Stimulated activated CD4-positive, alpha-beta T cell treated with anti-CD3 and anti-CD28 coated beads, TNF-alpha, amount 100 ng/mL, for 24 hours (primary cell): ENCODE measurements at places on chromosomes 13 and 19.
A peak's percentile ranks its signal among the peaks of the same experiment; 100 is the strongest.

GRCh38 chr13:20709782-20710181, 6.3 kb downstream of the IL17D start:
- DNase-seq, result no peak

DNA sequence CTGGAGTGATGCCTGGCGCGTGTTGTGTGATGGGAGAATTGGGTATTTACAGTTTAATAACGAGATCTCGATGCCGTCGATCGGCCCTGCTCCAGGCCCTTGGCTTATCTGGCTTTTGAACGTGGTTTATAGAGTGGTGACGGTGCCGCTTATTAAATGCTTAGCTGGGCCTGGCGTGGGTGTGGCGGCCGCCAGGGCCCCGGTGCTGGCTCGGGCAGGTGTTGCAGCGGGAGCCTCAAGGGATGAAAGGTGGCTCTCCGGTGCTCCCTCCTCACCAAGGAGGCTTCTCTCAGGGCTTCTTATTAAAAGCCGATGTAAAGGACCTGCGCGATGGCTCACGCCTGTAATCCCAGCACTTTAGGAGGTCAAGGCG, 173.8 kb downstream of the KDM4B start:
- no peak for DNase-seq

GRCh38 chr13:33259296-33259695, 26.3 kb downstream of the STARD13 start:
- DNase-seq, result no peak

DNA sequence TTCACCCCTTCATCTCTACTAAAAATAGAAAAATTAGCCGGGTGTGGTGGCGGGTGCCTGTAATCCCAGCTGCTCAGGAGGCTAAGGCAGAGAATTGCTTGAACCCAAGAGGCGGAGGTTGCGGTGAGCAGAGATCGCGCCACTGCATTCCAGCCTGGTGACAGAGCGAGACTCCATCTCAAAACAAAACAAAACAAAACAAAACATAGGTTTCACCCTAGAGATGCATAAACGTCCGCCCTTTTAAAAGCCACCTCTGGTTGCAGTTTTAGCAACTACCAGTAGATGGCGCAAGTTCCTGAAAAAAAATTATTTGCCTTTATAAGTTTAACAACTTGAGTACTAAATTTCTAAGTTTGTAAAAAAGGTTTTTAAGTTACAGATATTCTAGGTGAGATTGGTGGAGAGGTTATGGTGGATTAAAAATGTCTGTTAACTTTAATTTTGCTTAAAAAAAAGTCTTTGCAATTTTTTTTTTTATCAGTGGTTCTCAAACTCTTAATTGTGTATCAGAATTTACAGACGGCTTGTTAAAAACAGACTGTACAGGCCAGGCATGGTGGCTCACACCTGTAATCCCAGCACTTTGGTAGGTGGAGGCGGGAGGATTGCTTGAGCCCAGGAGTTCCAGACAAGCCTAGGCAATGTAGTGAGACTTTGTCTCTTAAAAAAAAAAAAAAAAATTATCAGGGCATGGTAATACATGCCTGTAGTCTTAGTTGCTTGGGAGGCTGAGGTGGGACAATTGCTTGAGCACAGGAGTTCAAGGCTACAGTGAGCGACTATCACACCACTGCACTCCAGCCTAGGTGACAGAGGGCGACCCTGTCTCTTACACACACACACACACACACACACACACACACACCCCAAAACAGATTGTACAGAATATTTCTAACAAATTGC, 42.1 kb downstream of the NAA16 start:
- DNase-seq, result no peak

- no peak for DNase-seq
Observed at GRCh38 chr19:4916292-4917082, 7.2 kb downstream of the UHRF1 start.

DNA sequence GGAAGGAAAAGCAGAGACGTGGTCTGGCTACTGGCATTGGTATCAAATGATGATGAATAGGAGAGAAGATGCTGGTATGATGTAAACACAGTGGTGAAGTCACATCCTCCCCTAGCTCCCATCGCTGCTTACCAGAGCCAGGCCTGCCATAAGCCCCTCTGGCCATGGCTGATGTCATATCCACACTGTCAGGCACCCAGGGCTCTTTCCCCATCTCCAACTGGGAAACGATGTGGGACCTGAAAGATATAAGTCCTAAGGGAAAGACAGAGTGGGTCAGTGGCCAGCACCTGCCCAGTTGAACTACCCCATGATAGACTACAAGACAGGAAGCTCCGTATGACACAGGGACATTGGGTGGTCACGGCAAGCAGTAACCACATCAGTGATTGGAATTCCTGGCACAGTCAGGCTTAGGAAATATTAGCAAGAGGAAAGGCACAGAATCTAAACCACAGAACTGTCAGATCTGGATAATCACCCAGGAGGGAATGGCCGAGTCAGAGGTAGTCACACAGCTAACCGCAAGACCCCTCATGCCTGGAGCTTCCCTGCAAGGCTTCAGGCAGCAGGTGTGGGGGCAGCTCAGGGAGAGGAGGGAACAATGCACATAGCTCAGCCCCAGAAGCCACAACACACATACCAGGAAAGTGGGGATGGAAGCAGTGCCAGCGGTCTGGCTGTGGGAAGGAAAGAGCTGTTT, 3.8 kb downstream of the ZNF792 start:
- no peak for DNase-seq

- no peak for DNase-seq
Observed at GRCh38 chr13:73998631-73999030, 135.6 kb downstream of the KLF12 start.

DNA sequence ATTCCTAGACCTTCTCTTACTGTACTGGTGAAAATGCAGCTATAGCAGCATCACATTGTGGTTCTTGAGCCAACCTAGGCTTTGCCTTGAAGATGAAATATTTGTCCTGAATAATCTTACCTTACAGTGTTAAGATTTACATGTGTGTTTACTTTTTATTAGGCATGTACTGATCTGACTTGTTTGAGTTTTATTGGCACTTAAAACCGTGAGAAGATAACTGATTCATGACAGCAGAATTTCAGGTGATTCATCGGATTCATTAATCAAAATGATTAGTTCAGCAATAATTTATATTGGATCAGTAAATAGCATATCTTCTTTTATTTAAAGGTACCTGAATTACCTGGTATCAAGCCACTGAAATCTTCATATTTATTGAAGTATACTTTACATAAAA, 296.3 kb downstream of the KLF5 start:
- DNase-seq, result no peak

DNA sequence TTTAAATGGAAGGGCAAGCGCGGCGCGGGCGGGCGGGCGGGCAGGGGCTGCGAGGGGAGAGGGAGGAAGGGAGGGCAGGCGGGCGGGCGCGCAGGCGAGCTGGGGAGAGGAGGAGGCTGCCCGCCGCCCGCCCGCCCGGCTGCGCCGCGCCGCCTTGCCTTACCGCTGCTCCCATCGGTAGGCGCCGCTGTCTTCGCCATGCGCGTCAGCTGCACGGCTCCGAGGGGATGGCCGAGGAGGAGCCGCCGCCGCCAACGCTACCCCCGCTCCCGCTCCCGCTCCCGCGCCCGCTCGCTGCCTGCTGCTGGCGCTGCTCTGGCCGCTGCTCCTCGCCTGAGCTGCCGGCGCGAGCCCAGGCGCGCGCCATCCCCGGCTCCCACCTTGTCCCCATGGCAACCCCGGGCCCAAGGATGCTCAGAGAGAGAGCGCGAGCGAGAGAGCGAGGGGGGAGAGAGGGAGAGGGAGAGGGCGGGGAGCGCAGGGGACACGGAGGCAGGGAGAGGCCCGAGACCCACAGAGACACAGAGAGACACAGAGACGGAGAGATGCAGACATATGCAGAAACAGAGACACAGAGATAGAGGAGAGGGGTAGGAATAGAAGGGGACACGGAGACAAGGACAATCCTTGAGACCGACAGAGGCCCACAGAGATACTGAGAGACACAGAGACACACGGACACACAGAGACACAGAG, 40.3 kb downstream of the DEDD2 start:
- DNase-seq, result peak; percentile 78

DNA sequence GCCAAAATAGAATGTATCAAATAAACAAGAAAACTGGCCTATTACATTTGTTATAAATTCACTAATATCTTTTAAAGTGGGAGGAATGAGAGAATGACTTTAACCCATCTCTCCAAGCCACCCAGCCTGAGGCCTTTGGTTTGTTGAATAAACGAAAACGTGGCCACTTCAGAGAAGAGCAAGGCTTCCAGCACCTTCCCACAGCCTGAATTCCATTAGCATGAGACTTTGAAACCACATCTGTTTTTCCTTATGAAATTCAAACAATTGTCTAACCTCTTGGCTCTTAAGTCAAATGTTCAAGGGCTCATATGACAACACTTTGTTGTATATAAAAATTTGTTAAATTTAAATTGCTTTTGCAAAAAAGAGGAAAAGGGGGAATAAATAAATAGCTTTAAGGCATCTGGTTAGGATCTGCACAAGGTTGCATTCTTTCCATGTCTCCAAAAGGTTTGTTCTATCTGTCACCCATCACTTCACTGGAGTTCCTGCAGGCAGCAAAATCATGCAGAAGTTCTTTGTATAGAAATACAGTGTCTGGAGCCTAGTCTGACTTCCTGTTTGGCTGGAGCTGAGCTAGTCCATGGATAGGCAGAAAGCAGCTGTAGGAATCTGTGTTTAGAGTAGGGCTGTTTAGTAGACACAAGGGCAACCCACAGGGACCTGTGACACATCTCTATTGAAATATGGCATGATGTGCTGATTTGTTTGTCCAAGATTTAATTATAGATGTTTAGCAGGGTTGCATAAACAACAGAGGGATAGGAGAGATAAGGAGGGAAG, 502.3 kb downstream of the KCTD12 start:
- no peak for DNase-seq

- no peak for DNase-seq
Observed at GRCh38 chr19:524062-524674, 7.4 kb upstream of the CDC34 start.

GRCh38 chr19:15280915-15281683, 48.9 kb upstream of the EPHX3 start:
- no peak for DNase-seq

GRCh38 chr13:51370116-51370515, 30.6 kb downstream of the SERPINE3 start:
- DNase-seq, result no peak

- no peak for DNase-seq
Observed at GRCh38 chr19:29962793-29963192, 20.8 kb downstream of the URI1 start.

DNA sequence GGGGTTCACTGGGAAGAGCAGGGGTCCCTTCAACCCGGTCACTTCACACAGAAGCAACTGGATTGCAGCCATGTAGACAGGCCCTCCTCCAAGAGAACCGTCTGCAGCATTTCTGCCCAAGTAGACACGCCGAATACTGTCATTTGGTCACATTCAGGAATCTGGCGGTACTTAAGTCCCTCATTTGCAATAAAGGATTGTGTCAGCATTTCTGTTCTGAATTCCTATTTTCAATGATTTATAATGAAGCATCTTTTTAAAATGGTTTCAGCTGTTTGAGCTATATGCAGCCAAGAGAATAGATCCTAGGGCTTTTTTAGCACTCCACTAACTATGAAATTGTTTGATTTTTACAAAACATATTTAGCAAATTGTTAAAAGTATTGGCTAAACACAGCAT, 143.5 kb upstream of the SOX1 start:
- no peak for DNase-seq
